ENCODE measurements at places on chromosomes 12 and 14.

GRCh38 chr14:85241022-85241855, 288.7 kb upstream of the FLRT2 start:
- DNase-seq, result no peak

GRCh38 chr14:36271939-36272907, 48.2 kb downstream of the MBIP start:
- DNase-seq, result no peak

- no peak for DNase-seq
Observed at GRCh38 chr12:1373901-1374735, 220.3 kb downstream of the FBXL14 start.

GRCh38 chr12:56928262-56928661, 5.9 kb downstream of the SDR9C7 start:
- no peak for DNase-seq

DNA sequence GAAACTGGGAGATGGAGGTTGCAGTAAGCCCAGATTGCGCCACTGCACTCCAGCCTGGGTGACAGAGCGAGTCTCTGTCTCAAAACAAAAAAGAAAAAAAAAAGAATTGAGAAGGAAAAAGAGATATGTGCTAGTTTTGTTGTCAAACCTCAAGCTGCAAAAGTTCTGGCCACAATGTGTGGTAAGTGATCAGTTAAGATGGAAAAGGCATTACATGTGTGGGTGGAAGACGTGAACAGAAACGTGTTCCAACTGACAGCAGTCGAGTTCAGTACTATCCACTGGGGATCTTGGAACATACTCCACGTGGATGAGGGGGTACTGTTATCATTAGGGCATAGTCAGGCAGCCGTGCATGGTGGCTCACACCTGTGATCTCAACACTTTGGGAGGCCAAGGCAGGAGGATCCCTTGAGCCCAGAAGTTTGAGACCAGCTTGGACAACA, 17.3 kb downstream of the GPR68 start:
- DNase-seq, result no peak

DNA sequence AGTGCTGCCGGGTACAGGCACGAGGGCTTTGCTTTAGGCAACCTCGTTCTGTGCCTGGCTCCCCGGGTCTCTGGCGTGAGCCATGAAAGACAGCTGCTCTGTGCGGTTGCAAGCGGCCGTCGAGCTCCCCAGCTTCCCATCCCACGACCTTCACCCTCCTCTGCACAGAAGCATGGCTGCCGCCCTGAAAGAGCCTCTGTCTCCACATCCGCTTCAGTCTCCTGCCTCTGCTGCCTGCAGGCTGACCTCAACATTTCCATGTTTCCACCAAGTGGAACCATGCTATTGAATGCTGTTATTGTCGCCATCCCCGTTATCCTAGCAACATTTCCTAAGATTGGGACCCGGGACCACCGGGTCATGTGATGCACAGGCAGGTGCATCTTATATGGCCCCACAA, 57.1 kb downstream of the KDM2B start:
- DNase-seq, result no peak

DNA sequence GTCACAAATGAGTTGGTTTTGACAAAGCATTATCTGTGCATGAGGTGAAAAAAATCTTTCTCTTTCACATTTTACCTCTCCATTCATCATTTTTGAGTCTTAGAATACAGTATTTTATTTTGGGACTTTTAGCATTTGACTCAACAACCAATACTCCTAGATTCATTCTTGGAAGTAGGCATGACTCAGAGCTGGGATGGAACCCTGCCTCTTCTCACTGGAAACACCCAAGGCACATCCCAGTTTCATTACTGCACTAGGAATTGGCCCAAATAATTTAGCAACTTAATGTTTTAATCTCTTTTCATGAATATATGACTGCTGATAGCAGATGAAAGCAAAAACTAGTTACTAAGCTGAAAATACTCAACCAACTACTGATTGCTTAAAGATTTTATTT, 3.3 kb upstream of the PDZRN4 start:
- DNase-seq, result peak; percentile 22

DNA sequence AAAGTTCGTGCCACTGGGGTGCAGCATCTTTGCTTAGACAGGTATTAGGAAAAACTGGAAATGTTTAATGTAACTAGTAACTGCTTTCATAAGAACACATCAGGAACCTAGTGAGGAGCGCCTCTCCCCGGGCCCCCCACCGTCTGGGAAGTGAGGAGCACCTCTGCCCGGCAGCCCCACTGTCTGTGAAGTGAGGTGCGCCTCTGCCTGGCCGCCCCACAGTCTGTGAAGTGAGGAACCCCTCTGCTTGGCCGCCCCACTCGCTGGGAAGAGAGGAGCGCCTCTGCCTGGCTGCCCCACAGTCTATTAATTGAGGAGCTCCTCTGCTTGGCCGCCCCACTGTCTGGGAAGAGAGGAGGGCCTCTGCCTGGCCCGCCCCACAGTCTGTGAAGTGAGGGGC, 224.7 kb downstream of the ITPR2 start:
- DNase-seq, result no peak

GRCh38 chr14:74619672-74620131, 7.7 kb upstream of the LTBP2 start:
- DNase-seq, result peak; percentile 86

- DNase-seq, result no peak
Observed at GRCh38 chr14:35986219-35986573, 160.1 kb downstream of the BRMS1L start.

DNA sequence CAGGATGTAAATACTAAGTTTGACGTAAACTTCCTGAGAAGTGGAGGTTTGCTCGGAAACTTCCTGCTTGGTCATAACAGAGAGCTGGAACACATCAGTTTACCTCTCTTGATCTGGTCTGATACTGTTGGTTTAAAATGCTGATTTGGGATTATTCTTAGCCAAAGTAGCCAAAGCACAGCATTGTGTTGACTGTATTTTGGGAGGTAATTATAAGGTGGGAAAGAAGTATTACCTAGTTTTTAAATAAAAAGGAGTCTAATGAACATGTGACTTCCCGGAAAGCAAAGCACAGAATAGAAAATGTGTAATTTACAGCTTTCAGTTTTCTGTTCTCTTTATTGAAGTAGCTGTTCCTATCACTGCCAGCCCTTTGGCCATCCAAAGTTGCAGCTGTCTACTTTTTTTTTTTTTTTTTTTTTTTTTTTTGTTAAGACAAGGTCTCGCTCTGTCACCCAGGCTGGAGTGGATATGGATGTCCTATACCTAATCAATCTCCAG, 52.2 kb upstream of the SRP54 start:
- DNase-seq, result no peak

DNA sequence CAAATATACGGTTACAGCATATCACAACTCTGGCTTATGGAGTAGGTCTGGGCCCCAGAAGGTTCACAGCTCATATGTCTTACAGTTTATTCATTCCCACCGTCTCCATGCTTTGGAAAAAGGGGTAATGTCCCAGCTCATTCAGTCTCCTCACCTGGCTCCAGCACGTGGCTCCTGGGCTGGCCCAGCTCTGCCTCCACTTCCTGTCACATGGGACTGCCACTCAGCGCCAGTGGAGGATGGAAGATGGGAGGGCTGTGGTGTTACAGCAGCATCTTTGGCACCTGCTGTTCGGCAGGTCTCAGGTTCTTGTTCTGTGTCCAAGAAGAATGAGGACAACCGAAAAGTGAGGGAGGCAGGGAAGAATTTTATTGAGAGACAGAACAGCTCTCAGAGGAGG, 216.3 kb upstream of the ATXN7L3B start:
- DNase-seq, result no peak

- DNase-seq, result no peak
Observed at GRCh38 chr14:33229269-33229929, 290.7 kb downstream of the NPAS3 start.

GRCh38 chr12:25591144-25591543, 38.1 kb upstream of the LMNTD1 start:
- no peak for DNase-seq

DNA sequence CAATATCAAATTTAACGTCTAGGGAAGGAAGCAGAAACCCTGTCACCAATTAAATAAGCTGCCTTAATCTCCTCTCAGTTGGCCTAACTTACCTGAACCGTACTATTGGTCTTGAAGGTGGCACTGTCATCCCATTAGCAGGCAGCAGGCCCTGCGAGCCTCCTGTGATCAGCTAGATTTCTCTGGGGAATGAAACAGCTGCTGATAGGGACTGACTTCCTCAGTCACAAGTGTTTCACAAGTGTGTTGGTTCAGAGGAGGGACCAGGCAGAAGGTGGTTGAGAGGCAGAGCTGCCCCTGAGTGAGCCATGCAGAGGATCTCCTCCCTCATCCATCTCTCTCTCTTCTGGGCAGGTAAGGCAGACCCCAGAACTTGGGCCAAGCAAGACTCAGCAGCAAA, 166.8 kb downstream of the DAD1 start:
- no peak for DNase-seq

GRCh38 chr12:45354399-45354798, 138.5 kb downstream of the ANO6 start:
- no peak for DNase-seq

DNA sequence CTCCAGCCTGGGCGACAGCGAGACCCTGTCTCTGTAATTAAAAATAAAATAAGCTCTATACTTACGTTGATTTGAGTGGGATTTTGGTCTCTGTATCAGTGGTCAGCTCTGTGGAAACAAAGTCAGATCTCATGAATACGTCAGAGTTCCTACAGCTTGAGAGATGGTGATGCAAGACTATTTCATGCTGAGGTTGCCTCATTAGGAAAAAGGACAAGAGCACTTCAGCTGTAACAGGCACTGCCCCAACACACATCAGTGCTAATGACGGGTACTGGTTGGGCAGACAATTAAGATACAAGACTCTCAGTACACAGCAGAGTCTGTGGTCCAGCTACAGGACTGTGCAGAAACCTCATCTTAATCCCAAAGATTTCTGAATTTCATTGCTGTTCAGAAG, 246.4 kb upstream of the AMIGO2 start:
- DNase-seq, result no peak

- no peak for DNase-seq
Observed at GRCh38 chr12:4148418-4149056, 125.0 kb upstream of the CCND2 start.

GRCh38 chr12:114403011-114403689, 2.8 kb downstream of the TBX5 start:
- DNase-seq, result no peak

DNA sequence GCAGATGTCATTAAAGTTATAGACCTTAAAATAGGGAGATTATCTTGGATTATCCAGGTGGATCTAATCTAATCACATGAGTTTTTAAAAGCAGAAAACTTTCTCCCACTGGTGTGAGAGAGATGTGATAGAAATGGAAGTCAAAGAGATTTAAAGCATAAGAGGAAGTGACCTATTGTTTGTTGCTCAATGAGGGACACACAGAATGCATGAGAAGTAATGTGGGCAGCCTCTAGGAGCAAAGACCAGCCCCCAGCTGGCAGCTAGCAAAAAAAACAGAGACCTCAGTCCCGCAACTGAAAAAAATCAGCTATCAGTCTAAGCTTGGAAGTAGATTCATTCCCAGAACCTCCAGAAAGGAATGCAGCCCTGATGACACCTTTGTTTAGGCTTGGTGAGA, 24.6 kb upstream of the ANP32D start:
- DNase-seq, result no peak

DNA sequence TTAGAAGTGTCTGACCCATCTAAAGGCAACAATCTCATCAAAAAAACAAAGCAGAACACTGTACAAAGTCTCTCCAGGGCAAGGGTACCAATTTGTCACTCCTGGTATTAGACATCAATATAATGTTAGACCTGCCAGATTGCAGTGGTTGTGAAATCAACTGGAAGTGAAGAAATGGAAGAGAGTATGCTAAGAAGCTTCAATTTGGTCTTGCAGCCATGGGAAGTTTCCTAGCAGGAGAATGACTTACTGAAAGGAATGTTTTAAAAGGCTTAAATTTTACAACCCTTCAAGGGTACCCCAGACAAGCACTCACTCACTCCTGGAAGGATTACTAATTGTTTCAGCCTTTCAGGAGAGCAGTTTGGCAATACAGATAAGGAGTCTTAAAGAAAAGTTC, 18.9 kb downstream of the LLPH start:
- DNase-seq, result no peak

- no peak for DNase-seq
Observed at GRCh38 chr12:17361224-17361623, 728.8 kb downstream of the RERGL start.

DNA sequence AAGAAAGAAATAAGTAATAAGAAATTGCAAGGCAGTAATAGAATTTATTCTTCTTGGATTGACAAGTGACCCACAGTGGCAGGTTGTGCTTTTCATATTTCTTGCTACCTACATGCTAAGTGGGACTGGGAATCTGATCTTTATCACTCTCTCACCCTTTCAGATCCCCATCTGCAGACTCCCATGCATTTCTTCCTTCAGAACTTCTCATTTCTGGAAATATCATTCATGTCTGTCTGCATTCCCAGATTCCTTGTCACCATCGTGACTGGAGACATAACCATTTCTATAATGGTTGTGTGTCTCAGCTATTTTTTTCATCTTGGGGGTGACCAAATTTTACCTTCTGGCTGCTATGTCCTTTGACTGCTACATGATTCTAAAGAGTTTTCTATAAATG, 4.0 kb upstream of the OR6C65 start:
- no peak for DNase-seq

DNA sequence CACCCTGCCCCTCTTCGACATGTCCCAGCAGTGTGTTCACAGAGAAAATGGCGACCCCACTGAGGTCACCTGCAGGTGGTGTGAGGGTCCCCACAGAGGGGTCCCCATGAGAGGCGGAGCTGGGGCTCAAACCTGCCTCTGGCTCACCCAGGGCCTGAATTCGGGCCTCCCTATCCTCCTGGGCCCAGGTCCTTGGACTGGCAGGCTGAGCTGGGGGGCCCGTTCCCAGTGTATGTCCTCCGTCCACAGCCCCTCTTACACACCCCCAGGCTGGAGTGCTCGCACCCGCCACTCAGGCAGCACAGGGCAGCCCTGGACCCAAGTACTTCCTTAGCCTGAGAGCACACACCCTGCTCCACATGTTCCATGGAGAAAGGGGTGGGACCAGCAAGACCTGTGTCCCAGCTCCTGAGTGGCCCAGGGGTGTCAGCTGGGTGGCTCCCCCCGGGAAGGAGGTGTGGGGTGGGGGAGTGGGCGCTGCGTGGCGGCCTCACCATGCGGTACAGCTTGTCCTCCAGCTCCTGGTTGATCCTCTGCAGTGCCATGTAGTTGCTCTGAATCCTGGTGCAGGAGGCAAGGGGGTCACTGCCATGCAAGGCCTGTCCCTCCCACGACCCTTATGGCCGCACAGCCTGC, 42.6 kb downstream of the BEGAIN start:
- DNase-seq, result no peak

DNA sequence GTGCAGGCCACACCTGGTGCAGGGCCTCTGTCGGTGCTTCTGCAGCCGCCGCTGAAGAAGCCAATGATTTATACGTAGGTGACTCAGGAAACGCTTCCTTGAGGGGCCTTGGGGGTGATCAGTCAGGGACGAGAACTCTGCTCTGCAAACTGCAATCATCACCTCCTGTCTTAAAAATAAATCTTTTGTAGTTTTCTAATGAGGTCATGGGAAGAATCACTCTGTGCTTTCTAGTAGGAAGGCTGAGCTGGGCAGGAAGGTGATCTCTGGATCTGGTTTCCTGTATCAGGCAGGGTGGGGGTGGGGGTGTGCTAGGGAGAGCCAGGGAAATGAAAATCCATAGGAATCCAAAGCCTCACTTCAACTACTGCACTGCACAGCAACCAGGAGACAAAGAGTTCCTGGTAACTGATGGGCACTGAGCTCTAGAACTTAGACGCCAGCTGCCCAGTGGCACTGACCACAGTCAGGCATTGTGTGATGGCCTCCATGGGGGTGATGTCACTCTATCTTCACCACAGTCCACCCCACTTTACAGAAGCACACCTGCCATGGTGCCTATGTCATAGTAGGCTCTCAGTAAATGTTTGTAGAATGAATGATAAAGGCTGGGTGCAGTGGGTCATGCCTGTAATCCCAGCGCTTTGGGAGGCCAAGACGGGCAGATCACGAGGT, 292.4 kb upstream of the PWP1 start:
- DNase-seq, result no peak

GRCh38 chr12:67891596-67891995, 97.7 kb upstream of the IFNG-AS1 start:
- DNase-seq, result no peak

All from hepatic stellate cell (primary cell).